ENCODE measurements at places on chromosomes 6 and 20.

GRCh38 chr6:4308364-4308763 is 173.0 kb upstream of the ECI2 start:
- DNase-seq = no peak

DNA sequence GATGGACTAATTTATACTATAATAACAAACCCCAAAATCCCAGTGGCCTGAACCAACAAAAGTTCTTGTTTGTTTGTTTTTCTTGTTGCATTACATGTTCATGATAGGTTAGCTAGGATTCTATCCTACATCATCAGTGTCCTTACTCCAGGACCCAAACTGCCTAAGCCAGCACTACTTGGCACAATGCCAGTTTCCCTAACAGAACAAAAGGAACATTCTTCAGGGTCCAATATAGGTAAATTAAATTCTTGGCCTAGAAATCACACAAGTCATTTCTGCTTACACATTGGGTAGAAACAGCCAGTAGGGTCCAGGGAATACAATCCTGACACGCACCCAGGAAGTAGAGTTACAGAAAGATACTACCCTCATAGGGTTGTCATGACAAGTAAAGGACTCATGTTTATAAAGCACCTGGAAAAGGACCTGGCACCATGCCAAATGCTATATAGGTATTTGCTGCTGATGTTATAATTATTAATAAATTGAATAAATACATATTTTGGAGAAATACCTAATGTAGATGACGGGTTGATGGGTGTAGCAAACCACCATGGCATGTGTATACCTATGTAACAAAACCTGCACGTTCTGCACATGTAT is 38.8 kb downstream of the RCAN2 start:
- no peak for DNase-seq

DNA sequence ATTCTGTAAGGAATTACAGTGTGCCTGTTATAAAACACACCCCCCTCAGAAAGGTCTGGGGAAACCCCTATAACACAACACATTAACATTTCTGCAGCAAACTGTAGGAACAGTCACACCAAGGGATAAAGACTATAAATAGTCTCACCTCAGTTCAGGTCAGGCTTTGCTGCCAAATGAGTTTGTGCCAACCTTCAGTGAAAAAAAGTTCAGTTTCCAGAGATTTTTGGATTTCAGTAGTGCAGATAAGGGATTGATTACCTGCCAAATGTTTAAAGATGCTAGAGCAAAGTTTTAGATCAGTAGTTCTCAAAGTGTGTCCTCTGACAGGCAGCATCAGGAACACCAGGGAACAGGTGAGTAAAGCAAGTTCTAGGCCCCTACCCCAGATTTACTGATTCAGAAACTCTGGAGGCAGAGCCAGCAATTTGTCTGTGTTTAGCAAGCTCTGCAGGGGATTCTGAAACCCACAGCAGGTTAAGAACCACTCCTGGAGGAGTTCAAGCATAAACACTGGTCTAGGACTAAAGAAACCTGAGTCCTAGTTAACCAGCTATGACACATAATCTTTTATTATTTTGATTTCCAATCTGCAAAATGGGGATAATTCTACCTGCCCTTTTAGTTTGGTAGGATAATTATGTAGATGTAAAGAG is 111.0 kb downstream of the RCAN2 start:
- no peak for DNase-seq

GRCh38 chr20:59441306-59441705 is 140.9 kb downstream of the EDN3 start:
- no peak for DNase-seq

GRCh38 chr6:132812756-132813172 is 1.6 kb upstream of the RPS12 start:
- no peak for DNase-seq

GRCh38 chr6:83062225-83062624 is 3.4 kb downstream of the UBE3D start:
- no peak for DNase-seq

GRCh38 chr6:156268849-156269248 is 508.3 kb upstream of the ARID1B start:
- no peak for DNase-seq

DNA sequence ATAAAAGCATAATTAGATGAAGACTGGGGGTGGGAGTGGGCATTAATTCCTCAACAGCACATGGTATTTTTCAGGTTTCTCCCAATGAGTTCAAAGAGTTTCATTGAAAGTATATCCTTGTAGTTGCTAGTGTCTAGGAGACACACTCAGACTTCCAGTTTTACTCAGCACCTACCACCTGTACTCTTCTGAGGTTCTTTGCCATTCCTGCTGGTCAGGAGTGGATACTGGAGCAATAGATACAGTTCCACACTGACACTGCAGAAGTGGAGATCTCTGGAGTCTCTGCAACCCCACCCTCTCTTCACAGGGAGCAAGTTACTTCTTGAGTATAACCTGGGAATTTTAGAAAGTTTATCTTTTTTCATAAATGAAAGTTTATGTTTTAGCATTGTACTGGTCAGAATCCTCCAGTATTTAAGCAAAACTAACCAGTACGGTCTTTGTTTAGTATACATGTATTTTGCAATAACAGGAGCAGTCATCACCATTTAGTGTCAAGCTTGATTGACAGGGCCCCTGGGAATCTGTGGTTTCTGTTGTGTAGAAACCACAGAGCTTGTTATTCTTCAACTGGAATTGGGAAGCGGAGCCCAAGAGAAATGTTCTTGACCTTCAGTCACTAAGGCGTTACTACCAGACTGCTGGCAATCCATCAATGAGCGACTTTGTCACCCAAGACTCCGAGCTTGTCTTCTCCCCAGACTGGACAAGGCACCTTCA is 148.1 kb downstream of the ZDHHC14 start:
- no peak for DNase-seq

GRCh38 chr6:106247733-106248132 is 77.8 kb downstream of the ATG5 start:
- no peak for DNase-seq

DNA sequence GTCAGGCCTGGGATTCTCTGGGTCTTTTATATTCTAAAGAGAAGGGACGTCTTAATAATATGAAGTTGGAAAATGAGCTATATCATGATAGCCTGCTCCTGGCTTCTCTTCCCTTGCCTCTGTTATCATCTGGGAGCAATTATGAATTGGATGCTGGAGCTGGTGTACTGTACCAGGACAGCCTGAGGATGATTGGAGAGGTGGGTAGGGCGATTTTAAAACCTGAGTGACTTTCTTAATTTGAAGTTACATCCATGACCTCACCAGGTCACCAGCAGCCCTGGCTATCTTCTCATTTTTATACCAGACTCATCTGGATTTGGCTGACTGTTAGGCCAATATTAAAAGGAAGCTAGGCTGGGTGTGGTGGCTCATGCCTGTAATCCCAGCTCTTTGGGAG is 317.6 kb downstream of the CLIC5 start:
- DNase-seq = no peak

- DNase-seq = peak; percentile 89
Measured at GRCh38 chr6:35601331-35602132, 87.2 kb downstream of the FKBP5 start.

GRCh38 chr6:15253203-15254022 is 7.5 kb downstream of the JARID2 start:
- DNase-seq = no peak

DNA sequence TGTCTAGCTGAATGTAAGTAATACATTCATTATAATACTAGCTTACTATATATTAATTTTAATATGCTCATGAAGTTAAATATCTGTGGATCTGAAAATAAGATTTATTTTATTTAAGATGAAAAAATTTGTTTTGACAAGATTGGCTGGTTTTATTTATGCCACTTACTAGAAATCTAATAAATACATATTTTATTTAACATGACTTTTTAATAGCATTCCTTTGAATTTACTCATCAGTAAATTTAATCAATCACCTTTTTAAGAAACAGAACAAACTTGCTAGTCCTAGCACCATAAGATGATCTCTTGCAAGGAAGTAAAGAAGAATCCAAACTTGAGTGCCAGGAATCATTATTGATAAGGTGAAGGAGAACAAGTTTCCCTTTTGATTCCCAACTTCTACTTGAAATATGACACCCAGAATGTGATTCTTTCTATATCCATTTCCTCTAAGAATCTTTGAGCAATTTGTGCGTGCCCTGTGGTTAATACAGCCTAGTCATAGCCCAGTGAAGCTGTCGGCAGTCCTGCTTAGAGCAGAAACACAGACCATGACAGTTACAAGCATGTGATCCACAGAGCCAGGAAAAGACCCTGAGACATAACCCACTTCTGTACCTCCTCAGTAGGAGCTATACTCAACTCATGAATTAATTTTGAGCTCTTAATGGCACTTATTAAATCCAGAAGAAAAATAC is 282.3 kb upstream of the QKI start:
- DNase-seq = no peak

- DNase-seq = no peak
Measured at GRCh38 chr6:45998524-45998923, 17.1 kb downstream of the CLIC5 start.

GRCh38 chr6:128131036-128131435 is 230.2 kb upstream of the THEMIS start:
- DNase-seq = no peak

DNA sequence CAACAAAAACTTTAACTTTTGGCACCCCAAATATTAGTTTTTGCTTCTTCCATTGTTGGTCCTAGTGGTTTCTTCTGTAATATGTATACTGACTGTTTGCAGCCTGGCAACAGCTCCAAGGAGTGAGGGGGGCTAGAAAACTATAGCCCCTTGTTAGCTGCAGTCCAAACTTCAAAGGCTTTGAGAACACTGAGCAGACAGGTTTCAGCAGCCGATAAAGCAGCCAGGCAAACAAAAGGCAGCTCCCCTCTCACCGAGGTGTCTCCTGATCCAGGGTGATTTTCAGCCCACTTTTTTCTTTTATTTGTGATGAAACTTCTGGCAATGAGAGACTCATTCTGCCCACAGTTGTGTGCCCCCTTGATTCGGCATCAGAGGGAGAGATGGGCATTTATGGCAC is 80.7 kb downstream of the OLIG3 start:
- no peak for DNase-seq

DNA sequence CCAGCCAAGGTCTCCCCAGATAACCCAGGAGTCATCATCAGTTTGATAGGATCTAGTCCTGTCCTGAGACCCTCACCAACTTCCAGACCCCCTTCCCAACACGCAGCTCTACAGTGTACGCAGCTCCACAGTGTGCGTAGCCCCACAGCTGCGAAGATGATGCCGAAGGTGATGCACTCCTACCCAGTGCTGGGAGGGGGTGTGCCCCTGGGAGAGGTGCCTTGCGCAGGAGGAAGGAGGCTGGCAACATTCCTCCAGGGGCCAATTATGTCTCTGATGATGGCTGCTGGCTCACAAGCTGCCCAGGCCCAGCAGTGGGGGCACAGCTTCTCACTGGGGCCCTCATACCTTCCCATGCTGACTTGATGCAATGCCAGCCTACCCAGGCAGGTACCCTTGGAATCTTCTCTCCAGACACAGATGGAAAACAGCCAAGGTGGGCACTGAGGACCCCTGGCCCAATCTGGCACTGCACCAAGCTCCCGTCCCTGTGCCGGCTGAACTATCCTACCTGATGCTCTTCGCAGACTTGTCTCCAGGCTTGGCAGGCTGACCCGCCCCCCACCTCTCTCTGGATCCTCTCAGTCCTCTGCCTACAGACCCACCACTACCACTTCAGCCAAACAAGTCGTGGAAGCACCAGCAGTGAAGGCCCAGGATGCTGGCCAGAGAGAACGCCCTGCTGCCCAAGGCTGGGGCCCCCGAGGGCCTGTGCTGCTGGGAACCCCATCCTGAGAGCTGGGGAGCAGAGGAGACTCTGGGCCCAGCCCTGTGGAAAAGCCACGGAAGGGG is 1.4 kb downstream of the ZNF512B start:
- DNase-seq = no peak

GRCh38 chr6:25176466-25176865 is 102.7 kb upstream of the CARMIL1 start:
- DNase-seq = no peak

DNA sequence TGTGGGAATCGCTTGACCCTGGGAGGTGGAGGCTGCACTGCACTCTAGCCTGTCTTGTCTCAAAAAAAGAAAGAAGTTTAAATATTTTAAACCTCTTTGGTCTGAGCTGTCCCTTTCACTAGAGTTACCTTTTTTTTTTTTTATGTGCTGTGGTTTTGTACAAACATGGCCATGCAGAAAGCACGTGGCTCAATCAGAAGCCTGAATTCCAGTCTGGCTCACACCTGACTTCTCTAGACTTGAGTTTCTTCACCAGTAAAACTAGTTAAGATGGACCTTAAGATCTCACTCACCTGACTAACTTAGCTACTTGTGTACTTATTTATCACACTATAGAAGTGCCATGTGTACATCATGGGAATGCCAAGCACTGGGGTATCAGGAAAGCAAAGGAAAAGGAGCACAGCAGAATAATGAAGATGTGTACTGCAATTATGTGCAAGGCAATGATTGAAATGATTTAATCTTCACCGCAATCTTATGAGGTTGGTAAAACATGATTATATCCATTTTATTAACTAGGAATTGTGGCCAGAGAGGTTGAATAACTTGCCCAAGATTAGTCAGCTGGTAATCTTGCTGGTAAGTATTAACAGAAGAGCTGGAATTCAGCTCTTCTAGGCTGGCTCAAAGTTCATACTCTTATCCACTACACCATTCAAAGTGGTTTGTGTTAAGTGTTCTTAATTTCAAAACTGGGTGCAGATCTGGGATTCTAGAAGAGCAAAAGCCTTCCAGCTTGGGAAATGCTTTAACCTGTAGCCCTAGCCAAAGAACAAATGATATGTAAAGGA is 10.7 kb downstream of the HMGN3 start:
- no peak for DNase-seq

DNA sequence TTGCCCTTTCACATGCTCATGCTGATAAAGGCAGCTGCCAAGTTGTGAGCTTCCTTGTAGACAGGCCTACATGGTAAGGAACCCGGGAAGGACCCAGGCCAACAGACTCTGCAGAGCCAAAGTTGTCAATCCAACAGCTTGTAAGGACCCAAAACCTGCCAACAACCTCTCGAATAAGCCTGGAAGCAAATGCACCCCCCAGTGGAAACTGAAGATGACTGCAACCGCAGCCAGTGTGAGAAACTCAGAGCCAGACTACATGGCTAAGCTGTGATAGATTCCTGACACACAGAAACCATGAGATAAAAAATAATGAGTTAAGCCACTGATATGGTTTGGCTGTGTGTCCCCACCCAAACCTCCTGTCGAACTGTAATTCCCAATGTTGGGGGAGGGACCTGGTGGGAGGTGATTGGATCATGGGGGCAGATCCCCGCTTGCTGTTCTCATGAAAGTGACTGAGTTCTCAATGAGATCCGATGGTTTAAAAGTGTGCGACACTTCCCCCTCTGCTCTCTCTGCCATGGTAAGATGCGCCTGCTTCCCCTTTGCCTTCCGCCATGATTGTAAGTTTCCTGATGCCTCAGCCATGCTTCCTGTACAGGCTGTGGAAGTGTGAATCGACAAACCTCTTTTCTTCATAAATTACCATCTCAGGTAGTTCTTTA is 18.8 kb upstream of the CLPSL2 start:
- DNase-seq = no peak

GRCh38 chr6:22529866-22530265 is 39.5 kb upstream of the HDGFL1 start:
- no peak for DNase-seq

- no peak for DNase-seq
Measured at GRCh38 chr6:107443608-107444267, 15.6 kb downstream of the PDSS2 start.

Data from central memory CD4-positive, alpha-beta T cell (primary cell).